ENCODE measurements at places on chromosomes 4 and X. TPM values are rescaled to one million over a fixed set of nuclear protein-coding genes. Genes with fewer than 3 reads are reported as not detected.
A peak's percentile ranks its signal among the peaks of the same experiment; 100 is the strongest.

DNA sequence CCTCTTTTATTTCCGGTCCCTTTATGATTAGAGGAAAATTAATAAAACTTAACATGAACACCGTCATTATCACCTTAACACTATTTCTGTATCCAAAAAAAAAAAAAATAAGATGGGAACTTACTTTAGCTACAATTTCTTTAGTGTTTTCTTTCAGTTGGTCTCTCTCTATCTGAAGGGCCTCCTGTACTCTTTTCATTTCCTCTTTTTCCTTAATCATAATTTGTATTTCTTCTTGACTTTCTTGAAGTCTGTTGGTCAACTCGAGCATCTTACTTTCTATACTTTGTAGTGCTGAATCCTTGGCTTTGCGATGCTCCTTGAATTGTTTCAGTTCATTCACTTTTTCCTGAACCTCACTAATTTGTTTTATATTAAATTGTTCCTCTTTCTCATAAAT lies 45.3 kb upstream of the BDH2 start:
- DNase-seq, result no peak

DNA sequence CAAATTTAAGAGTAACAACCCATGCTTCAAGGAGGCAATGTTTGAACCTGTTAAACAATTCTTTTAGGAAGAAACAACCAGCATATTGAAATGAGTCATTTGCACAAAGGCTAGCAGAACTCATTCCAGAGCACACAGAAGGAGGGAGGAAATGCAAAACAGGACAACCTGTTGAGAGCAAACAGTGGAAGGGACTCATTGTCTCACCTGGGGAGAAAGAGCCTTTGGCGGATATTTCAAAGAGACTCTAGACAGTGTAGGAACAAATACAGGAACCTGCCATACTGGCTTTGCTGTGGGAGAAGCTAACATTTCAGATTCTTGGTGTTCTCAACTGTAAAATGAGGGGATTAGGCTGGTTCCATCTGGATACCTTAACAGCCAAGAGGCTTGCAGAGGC lies 14.8 kb upstream of the RASGEF1B start:
- DNase-seq, result no peak

GRCh38 chr4:187444061-187444460 lies 551.5 kb upstream of the ZFP42 start:
- no peak for DNase-seq

DNA sequence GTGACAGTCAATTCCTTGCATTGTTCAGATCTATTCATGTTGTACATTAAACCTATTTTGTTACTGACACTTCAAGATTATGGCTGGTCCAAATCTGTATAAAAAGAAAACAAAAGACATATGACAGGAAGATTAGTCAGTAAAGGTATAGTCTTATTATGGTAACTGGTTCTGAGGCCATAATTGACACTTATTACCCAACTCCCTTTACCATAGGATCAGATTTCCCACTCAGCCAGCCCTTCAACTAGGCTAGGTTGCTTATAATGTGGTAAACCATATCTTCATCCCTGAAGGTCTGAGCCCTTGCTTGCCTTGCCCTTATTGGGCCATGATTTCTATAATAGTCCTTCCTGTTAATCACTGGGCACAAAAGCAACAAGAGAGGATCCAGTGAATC lies 289.6 kb downstream of the CXXC4 start:
- no peak for DNase-seq

DNA sequence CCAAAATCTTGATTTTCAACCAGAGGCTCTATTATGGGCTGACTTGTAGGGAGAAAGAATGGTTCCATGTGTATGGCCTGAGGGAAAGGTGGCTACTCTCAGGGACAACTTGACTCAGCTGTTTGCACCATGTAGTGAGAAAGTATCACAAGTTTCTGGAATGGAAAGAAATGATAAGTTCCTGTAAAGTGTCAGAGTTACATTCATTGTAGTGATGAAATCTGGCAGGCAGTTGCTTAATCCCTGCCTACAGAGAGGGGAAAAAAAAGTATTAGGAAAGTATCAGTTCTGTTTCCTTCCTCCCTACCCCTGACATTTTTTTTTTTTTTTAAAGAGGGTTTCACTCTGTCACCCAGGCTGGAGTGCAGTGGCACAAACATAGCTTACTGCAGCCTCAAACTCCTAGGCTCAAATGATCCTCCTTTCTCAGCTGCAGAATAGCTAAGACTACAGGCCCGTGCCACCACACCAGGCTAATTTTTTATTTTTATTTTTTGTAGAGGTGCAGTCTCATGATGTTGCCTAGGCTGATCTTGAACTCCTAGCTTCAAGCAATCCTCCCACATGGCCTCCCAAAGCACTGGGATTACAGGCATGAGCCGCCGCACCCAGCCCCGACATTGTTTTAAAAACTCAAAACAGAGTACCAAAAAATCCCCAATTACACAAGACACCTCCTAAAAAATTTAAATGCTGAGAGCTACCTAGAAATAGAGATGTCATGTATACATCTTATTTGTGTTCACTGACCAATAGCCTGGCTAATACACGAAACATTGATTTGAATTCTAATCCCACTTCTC lies 4.8 kb upstream of the FBXL5 start:
- DNase-seq, result peak; percentile 91

- peak; percentile 51 for DNase-seq
These were observed 41.5 kb downstream of the HHIP start for GRCh38 chr4:144687466-144687865.

DNA sequence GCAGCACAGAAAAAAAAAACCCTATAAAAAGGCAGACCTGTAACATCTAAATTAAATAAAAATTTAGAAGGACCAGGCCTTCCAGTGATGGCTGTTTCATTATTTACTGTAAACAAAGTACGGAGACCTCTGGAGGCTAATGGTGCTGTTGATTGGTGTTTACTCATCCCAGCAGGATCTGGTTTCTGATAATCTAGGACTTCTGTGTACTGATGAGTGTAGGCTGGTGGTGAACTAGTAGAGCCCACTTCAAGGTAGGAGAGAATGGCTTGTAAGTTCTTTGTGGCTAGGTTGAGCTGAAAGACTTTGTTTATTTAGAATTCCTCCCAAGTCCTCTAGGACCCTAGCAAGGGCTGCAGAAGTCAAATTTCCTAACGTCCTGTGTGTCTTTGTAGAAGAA lies 398.1 kb upstream of the PITX2 start:
- no peak for DNase-seq

GRCh38 chrX:109264878-109265277 lies 217.0 kb downstream of the GUCY2F start:
- DNase-seq, result no peak

DNA sequence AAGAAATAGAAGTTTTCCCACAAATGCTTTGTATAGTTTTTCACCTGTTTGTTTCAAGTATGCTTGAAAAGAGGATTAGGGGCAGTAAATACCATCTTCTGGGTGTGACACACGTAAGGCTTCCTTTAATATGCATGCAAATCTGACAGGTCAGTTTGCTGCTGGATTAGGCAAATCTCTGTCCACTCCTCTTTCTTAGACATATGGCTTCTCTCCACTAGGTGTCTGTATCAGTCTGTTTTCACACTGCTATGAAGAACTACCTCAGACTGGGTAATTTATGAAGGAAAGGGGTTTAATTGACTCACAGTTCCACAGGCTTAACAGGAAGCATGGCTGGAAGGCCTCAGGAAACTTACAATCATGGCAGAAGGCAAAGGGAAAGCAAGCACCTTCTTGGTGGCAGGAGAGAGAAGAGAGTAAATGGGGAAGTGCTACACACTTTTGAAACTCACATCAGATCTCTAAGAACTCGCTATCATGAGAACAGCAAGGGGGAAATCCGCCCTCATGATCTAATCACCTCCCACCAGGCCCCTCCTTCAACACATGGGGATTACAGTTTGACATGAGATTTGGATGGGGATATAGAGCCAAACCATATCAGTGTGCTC lies 66.9 kb downstream of the TAB3 start:
- no peak for DNase-seq

- DNase-seq, result no peak
These were observed 131.9 kb upstream of the SMIM31 start for GRCh38 chr4:164621886-164622521.

DNA sequence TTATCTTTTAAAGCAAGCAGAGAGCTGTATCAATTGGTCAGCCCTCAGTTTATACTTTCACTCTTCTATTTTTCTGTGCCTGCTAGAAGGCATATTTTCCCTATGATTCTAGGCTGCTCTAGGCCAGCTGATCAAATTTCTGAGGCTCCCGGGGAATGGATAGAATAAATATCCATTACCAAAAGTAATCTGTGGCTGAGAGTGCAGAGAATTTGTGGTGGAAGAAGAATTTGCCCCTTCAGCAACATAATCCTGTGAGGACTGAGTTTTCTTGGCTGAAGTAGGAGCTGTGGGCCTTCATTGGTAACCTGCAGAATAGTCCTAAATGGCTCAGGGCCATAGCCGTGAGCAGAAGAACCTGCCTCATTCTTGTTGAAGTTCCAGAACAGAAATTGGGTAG lies 314.6 kb upstream of the CASK start:
- peak; percentile 23 for DNase-seq

DNA sequence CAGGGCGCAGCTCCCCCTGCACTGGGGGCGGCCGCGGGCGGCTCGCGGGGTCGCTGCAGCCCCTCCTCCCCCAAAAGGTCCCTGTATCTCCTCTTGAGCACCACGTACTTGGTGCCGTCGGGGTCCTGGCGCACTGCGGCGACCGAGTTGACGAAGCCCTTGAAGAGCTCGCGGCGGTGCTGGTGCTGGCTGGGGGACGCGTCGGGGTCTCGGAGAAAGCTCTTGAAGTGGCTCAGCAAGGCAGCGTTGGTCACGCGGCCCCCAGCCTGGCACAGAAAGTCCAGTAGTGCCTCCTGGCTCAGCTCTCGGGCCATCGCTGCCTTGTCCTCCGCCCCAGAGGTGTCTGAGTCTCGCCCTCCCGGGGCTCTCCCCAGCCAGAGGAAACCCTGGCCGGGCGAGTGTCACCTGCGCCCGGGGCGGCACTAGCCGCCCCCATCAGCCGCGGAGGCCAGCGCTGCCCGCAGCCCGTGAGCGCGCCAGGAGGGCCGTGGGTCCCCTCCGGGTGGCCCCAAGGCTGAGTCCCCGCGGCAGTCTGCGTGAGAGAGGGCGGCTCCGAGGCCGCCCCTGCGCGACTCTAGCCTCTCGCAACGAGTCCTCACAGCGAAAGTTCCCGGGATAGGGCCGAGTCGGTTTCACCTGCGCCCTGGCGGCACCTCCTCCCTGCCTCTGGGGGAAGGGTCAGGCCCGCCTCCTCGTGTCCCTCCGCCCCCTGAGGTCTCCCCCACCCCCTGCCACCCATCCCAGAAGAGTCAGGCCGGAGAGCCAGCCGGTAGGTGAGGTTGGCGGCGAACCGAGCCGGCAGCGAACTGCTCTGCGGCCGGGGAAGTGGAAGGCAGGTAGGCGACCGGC lies at the start of gene SOWAHB:
Gene SOWAHB, minus strand, starts transcription at position 609 of the 849 bp plus-strand sequence. Its CDS starts 295 bp downstream, at position 314.
- DNase-seq, result no peak

- no peak for DNase-seq
These were observed 37.4 kb downstream of the MAML3 start for GRCh38 chr4:140116442-140117104.

GRCh38 chrX:95678679-95679078 lies 1006.0 kb upstream of the DIAPH2 start:
- no peak for DNase-seq

DNA sequence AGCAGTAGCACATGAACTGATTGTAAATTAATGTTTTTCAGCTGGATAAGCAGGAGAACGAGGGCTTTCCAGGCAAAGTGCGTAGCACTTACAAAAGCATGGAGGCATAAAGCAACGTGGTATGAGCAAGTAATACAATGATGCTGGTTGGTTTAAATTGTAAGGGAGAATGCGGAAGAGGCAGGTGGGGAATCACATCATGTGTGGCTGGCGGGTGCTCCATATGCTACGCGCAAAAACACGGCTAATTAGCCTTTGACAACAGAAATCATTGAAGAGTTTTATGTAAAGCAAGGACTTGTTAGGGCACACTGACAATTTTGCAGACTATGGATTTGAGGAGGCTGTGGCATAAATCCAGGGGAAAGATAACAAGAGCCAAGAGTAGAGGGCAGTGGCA lies 14.6 kb downstream of the SYTL4 start:
- DNase-seq, result no peak

DNA sequence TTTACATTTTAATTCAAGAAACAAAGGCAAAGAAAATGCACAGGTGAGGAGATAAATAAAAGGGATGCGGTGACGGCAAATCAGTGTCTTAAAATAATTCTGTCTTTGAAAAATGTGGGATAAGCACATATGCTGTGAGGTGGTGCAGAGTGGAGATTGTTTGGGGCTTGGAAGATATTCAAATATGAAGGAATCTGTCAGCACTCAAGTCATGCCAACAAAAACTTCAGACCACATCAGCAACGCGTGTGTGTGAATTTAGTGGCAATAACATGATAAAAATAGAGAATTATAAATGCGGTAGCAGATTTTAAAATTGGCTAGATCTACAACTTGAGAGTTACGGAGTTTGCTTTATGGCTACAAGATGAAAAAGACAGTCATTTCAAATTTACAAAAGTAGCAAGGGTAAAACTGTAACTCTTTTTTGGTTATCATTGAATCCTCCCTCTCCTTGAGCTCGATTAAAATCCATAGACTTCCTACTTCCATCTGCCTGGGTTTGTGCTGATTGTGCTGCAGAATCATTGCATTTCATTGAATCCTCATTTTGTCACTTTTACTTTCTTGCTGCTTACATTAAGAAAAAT lies 71.5 kb upstream of the VCX2 start:
- no peak for DNase-seq

DNA sequence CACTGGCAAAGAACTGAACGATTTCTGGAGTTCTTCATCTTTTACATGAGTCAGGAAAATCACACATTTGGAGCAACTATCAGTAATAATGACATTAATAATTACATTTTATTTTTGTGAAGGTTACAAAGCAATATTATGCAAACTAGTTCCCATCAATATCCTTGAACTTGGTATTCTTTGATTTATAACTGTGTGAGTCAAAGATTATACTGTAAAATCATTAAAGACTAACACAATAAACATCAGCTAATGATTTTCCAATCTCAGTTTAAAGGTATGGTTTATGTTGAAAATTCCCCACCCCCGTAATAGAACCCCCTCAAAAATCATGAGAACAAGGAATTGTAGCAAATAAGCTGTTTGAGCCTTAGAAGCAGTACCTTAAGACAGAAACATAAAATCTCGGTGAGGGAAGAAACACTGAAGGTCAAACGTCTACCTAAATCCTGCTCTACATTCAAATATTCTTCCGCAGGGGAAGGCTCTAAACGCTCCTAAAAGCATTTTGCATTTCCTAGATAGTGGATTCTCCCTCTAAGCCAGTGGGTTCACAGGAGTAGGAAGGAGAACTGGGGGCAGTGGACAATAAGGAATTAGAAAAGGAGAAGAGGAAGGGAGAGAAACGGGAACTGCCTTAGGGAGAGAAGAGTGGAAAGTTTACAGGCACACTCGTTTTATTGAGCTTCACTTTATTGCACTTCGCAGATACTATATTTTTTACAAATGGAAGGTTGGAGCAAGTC lies 22.3 kb upstream of the SH3D19 start:
- no peak for DNase-seq

Gene IBSP
- total RNA-seq, result not detected

Gene KDR
- 0.86 TPM for total RNA-seq

Gene FUNDC1
- 13.5 TPM for total RNA-seq

Gene KCNE5
- not detected for total RNA-seq

Gene KLHL13
- 0.97 TPM for total RNA-seq

Gene TKTL1
- total RNA-seq, result not detected

Gene STAG2
- 57.4 TPM for total RNA-seq

Gene RTL9
- total RNA-seq, result under 0.01 TPM

Gene NRK
- 4.7 TPM for total RNA-seq

Data from fibroblast of villous mesenchyme (primary cell).